ENCODE measurements at places on chromosomes 12 and 14. TPM values are rescaled to one million over a fixed set of nuclear protein-coding genes. Genes with fewer than 3 reads are reported as not detected.

GRCh38 chr12:14278294-14278953 lies 87.1 kb upstream of the ATF7IP start:
- DNase-seq = peak; percentile 5

Gene CD163
- total RNA-seq = not detected

Gene CLEC4C
- total RNA-seq = not detected

Gene INHBC
- not detected for total RNA-seq

- peak; percentile 75 for DNase-seq
Measured at GRCh38 chr12:121443193-121443870, 43.4 kb downstream of the RNF34 start.

Gene PMCH
- total RNA-seq = not detected

DNA sequence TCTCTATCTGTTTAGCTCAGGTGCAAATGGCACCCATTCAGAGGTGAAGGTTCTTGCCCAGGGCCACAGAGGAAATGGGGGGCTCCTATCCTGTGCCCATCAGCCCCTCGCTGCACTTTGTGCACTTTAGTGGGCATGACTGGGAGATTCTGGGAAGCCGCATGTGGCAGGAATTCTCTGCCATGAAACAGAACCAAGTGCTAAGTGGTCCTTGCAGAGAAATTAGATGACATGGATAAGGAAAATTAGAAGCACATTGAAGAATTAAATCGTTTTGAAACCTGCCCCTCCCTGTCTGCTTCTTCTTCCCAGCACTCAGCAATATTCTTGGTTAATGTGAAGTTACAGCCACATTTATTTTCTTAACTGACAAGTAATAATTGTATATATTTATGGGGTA lies 185.2 kb upstream of the RTL1 start:
- no peak for DNase-seq

Gene KRT4
- total RNA-seq = not detected

Gene GIT2
- total RNA-seq = 20.7 TPM

- DNase-seq = peak; percentile 76
Measured at GRCh38 chr12:6961695-6962284, 8.7 kb downstream of the PHB2 start.

DNA sequence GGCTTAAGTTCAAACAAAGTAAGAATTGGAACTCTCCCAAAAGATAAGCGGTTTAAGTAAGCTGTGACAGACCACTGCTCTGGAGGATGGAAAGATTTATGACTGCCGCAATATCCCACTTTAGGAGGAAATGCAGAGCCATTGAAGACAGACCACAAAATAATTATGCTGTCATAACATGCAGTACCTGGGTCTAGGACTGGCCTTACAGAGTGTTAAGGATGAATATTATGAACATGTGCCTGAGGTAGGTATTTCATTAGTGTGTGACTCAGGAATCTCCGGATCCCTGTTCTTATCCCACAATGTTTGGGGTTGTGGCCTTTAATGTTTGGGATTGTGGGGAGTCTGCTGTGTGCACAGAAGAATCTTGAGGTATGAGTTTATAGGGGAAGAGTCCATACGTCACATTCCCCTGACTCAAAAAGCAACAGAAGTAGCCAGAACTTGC lies 114.9 kb downstream of the SAMD4A start:
- no peak for DNase-seq

DNA sequence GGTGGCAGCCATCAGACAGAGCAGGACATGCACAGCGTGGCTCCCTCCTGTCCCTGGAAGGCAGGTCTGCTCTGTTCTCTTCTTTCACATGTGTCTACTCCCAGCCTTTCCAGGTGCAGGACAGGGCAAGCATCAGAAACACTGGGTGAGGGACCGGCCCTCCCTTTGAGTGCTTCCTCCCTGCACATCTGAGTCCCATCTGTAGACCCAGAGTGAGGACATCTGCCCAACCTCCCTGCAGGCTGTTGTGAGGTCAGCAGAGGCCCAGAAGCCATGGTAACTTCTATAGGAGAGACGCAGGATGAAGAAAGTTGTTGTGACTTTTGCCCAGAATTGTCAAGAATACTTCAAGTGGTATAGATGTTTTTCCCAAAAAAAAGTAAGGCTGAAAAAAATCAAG lies 282.7 kb downstream of the CACNA1C start:
- no peak for DNase-seq

Gene IRAK3
- total RNA-seq = 4.6 TPM

- no peak for DNase-seq
Measured at GRCh38 chr14:50225974-50226297, 5.4 kb downstream of the SOS2 start.

Data from MG63 (cell line).